Epithelial cell of esophagus (primary cell): ENCODE measurements at places on chromosomes 3 and 15.
A peak's percentile ranks its signal among the peaks of the same experiment; 100 is the strongest.

GRCh38 chr15:40825661-40826422, 2.7 kb downstream of the PPP1R14D start:
- DNase-seq = peak; percentile 56

- DNase-seq = no peak
Measured at GRCh38 chr3:100069472-100069871, 44.8 kb downstream of the FILIP1L start.

DNA sequence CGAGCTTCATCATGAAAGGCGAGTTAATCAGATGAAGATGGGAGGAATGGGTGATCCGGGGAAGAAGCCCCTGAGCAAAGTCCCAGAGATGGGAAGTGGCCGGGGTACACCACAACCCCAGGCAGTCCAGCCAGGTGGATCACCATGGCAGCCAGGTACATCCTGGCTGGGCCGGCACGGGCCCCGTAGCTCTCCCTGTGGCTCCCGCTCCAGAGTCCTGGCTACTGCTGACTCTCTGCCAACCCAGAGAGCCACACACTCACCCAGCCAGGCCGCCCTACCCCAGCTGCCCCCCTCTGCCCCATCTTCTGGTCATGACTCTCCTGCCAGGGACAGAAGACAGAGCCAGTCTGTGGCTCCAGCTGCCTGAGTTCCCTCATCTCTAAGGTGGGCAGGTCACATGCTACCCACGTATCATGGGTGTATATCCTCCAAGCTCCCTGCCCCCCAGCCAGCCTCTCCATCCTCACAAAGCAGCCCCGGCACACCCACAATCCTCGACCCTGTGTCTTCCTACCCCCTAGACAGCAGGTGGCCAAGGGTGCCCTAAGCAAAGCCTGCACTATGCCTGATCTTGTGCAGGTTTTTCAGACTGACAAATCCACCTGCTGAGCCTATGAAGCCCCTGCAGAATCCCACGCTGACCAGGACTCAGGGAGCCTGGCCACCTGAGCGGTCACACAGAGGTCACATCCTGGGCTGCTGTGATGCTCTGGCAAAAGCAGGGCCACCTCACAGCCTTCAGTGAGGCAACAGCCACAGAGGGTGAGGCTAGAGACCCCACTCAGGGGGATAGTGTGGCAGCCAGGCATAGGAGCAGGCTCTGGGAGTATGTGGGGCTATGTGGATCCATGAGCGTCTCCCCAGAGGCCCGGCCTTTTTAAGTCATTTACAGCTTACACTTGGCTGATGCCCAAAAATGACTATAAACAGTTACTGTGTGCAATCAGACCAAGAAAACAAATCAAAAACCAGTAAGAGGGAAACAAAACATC, 13.2 kb downstream of the XXYLT1 start:
- DNase-seq = no peak

DNA sequence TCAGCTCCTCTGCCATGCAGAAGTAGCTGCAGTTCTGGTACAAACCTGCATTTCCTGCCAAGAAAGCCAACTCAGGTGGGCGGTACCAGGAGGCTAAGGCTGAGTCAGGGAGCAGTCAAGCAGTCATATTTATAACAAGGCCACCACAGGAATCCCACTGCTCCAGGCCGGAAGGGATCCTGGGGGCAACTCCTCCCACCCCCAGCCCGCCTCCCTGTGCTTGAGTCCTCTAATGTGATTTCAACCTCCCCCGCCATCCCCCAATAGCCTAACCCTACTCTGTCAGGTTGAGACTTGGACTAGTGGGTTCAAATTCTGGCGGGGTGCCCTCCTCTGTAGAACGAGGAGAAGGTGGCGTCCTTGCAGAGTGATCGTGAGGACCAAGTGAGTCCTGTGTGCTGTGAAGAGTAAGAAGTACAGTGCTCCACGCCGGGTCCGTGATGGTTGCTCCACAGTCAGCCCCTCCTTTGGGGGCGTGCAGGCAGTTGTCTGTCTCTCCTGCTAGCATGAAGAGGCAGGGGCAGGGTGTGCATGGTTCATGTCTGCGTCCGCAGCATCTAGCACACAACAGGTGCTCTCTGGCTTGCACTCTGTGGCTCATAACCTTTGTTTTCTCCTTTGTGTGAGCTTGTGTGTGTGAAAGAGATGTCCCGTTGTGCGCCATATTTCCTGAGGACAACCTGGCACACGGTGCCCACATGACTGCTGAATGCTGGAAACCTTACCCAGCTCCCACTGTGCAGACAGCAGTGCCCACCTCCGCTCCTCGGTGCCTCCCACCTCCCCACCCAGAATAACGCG, 78.3 kb downstream of the SMAD6 start:
- DNase-seq = peak; percentile 82

- DNase-seq = no peak
Measured at GRCh38 chr15:88828791-88829190, 25.6 kb downstream of the ACAN start.

DNA sequence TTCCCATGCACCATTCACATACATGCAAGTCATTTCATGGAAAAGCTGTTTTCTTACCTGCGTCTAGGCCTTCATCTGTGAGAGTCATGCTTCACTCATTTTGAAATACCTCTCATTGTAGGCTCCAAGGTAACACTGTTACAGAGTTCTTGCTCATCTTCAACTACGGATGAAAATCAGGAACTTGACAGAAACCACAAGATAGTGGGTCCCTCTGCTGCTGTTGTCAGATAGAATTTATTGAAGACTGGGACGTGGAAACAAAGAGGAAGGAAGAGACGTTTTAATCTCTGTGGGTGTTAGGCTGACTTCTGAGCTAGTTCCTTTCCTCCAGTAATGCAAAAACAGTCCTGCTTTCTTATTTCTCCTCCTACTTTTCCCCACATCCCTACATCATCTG, at the start of gene P2RY14:
Gene P2RY14, minus strand, starts transcription at position 313 of the 400 bp plus-strand sequence. CDS start 64,226 bp downstream, outside the sequence.
- DNase-seq = no peak

GRCh38 chr3:58840949-58841348, 174.4 kb upstream of the FAM3D start:
- no peak for DNase-seq

- DNase-seq = no peak
Measured at GRCh38 chr15:91047545-91048199, 25.3 kb upstream of the VPS33B start.

DNA sequence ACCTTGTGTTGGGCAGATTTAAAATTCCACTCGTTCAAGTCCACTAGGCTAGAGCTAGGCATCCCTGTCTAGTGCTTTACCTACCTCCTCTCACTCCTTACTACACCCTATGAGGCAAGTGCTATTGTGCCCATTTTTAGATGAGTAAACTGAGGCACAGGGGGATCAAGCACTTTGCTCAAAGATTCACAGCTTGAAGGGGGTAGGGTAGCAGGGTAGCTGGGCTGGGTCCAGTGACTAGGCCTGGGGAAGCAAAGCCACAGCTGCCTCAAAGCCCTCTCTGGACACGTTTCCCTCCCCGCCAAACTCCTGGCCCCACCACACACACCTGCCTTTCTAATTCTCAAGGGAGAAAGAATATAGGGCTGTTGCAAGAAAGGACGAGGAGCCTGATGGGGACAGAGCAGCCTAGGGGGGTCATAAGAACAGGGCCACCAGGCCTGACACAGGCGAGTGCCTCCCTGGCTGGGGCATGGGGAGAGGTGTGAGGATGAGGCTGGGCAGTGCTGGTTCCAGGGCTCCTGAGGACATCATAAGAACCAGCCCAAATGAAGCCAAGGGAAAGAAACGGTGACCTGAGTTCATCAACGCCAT, 34.8 kb upstream of the SFMBT1 start:
- no peak for DNase-seq

- peak; percentile 26 for DNase-seq
Measured at GRCh38 chr15:55768670-55769185, 25.8 kb upstream of the PRTG start.
